Dorsolateral prefrontal cortex (tissue), 122 donors: ENCODE measurements at places on chromosomes 1 and 21.

DNA sequence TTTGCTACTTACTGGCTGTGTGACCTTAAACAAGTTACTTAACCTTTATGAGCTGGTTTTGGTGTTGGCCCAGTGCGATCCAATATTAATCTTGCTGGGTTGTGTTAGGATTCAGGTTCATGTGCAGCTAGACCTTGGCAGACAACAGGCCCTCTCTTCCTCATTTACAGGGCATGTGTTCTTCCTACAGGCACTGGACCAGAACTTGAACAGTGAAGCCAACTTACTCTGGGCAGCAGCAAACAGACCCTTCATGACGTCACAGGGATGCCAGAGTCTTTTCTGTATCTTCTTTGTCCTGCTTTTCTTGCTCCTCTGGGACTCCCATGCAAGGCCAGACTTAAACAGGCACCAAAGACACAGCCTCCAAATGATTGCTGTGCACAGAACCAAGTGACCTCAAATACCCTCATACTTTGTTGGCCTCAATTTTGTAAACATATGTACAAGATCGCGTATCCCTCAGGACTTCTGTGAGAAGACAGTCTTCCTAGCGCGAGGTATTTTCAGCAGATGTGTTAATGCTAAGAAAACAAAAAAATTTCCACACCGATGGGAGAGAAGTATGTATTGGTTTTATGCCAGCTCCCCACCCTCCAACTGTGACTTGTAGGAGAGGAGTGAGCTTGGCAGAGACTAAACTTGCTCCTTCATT, 73.7 kb downstream of the URB2 start:
- no peak for DNase-seq

DNA sequence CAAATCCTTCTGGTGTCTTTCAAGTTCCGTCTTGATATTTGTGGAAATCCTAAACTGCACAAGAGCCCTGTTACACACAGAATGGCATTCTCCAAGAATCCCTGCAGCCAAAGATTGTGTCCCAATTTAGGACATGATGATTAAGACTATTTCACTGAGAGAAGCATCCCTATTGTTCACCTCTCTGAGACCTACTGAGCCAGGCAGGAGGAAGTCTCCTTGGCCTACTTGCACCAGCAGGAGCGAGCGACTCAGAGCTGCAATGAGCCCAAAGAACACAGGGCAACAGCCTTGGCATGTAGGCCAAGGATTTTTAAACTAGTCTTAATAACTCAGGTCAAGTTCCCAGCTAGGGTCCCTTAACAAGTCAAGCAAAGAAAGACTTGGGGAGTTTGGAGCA, 79.4 kb upstream of the RUNX1 start:
- no peak for DNase-seq

- no peak for DNase-seq
These were observed 364.1 kb upstream of the LYPLAL1 start for GRCh38 chr1:218809625-218810024.

DNA sequence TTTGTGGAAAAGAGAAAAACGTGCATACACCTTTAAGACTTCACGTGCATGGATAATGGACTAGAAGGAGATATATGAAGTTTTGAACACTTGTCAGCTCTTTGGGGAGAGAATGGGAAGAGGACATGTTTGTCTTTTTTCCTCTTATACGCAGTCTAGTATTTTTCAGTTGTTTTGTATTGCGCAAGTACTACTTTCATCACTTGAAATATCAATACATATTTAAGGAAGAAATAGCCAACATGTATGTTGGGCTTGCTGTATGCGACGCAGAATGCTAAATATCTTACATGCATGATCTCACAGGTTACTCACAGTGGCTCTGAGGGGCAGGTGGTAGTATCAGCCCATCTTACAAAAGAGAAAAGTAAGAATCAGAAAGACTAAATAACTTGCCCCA, 176.5 kb upstream of the RUNX1 start:
- no peak for DNase-seq

GRCh38 chr1:12709091-12709491, 6.8 kb upstream of the AADACL3 start:
- DNase-seq, result no peak

- DNase-seq, result no peak
These were observed 3.0 kb downstream of the YARS1 start for GRCh38 chr1:32813941-32814739.

DNA sequence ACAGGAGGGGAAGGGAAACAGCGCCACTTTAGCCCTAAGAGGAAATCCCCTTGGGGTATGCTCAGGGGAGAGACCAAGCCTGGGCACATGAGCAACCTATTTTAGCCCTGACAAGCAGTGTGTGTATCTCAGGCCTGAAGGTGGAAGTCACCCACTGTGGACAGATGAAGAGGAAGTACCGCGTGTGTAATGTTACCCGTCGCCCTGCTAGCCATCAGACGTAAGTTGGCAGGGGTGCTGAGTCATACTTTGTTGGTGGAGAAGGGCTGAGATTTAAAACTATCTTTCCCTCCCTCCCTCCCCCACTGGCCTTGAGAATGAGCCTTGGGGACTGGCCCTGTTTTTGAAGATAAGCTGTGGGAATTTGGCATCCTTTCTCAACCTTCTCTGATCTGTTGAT, 11.2 kb downstream of the AGO1 start:
- DNase-seq, result no peak

DNA sequence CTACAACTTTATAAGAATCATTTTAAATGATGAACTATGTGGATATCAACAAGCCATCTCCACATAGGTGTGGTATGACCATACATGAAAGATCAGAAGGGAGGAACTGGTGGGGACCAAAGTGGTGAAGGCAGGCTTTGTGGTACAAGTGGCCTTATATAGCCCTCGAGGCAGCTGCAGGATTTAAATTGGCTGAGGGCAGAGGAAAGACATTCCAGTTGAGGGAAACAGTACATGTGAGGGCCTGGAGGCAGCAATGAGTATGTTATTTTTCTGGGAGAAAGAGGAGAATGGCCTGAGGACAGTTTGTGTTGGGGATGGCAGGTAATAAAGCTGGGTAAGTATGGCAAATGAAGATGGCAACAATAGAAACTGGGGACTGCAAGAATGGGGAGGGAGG, 17.1 kb downstream of the OSCP1 start:
- DNase-seq, result no peak

DNA sequence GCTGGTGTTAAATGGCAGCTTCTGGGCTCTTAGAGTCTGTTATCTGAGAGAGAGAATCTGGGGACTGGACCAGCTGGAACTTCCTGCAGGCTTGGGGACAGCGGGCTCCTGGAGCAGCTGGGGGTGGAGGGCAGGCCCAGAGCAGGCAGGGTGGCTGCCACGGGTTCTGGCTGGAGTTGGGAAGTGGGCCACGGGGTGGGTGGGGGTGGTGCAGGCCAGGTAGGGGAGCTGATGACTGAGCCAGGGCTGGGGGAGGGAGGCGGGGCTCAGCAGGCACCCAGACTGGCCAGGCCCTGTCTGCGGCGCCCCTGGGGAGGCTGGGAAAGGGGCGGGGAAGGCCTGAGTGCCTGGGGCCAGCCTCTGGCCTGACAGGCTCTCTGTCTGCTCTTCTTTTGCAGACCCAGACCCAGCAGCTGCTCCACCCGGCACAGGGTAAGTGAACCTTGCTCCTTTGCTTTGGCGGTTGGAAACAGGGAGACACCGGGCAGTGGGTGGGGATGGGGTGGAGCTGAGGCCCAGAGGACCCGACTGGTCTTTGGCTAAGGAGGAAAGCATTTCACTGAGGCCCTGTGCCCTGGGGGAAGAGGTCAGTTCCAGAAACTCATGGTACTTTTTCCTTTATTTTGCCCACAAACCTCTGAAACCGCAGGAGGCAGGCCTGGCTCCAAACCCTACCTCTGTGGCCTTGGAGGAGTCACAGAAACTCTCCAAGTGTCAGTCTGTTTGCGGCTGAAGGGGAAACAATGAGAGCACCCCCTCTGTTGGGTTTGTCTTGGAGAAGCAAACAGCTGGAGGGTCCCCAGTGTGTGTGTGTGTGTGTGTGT, 48.8 kb downstream of the ARHGEF10L start:
- no peak for DNase-seq

DNA sequence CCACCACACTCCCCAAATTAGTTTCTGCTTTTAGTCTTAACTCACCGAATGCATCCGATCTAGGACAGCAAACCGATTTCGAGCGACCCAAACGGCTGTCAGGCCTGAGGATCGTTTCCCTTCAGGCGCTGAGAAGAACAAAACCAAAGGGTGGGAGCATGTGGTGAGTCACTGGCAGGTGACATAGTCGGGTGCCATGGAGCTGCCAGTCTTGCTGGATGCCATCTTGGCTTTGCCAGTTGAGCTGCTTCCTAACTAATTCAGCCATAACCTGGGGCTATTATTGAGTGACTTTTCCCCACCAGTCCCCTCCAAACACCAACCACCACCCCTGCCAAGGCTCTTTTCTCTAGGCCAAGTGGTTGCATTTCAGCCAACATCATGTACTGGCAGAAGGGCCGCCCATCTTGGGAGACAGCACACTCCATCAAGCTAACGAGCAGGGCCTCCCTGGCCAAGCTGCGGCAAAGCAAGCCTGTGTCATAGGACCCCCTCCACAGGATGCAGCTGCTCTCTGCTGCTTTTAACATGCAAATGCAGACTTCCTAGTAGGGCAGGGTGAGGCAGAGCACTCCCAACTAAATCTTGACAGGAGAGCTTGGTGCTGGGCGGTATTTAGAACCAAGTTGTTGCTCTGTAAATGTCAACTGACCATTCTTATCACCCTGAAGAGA, 22.3 kb upstream of the PEX19 start:
- no peak for DNase-seq

DNA sequence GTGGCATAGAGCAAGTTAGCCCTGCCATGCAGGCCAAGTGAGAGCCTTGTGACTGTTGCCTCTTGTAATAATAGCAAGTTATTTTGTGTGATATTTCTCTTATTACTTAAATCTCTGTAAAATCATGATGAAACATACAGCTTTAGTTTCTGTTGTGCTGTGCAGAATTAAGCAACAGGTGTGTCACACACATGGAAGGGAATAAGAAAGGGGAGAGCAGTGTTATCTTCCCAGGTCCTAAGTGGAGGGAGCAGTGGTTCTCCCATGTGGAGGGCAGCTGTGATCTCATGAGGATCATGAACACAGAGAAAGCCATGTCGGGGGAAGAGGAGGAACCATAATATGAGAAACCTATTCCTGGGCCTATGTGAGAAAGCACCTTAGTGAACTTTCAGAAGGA, 25.2 kb upstream of the SCYL3 start:
- DNase-seq, result no peak
